ENCODE measurements at places on chromosomes 16 and 17.

GRCh38 chr17:3974138-3974687 lies 10.0 kb upstream of the ATP2A3 start:
- no peak for DNase-seq

- no peak for DNase-seq
Observed at GRCh38 chr17:72336026-72336803, 215.4 kb downstream of the SOX9 start.

DNA sequence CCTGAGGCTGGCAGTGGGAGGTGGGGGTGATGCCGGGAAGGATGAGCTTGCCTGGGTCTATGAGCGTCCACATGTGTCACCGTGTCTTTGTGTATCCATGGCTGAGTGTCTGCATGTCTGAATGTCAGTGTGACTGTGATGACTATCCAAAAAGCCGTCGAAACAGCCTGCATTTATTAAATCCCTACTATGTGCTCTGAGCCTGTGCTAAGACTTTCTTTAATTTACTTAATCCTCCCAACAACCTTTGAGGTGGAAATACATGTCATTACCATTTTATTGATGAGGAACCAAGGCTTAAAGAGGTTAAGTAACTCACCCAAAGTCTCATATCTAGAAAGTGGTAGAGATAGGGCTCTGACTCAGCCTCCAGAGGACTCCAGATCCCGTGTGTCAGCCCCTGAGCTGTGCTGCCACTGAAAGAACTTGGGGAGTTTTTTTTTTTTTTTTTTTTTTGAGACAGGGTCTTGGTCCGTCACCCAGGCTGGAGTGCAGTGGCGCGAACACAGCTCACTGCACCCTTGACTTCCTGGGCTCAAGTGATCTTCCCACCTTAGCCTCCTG lies 20.0 kb downstream of the ARHGAP23 start:
- DNase-seq = no peak

- no peak for DNase-seq
Observed at GRCh38 chr17:78875363-78876093, 27.5 kb downstream of the CEP295NL start.

- DNase-seq = no peak
Observed at GRCh38 chr17:9644910-9645751, at the start of gene USP43. TSS of gene USP43 (plus strand) at chr17:9645517. CDS start at chr17:9645633, 116 bp downstream.

DNA sequence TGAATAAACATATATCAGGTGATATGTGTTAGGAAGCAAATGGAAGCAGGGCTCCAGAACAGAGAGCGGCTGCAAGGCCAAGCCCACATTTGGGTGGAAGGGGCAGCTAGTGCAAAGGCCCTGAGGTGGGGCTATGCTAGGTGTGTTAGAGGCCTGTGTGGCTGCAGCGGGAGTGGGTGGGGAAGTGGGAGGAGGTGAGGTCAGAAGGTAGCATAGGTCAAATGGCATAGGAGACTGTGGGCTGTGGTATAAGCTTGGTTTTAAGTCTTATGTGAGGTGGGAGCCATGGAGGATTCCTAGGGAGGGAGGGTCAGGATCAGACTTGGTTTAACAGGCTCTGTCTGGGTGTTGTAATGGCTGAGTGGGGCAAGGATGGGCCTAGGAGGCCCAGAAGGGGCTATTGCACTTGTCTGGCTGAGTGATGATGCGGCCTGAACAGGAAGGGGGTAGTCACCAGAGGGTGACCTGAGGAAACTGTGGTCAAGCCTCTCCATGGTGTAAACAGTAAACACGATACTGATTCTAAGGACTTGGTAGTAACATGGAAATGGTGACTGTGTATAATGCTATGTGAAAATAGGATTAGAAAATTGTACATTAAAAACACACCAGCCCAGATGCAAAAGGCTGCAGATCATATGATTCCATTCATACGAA lies 31.1 kb downstream of the RAI1 start:
- no peak for DNase-seq

- DNase-seq = no peak
Observed at GRCh38 chr17:7484919-7485377, 782 bp downstream of the POLR2A start.

GRCh38 chr17:31328160-31328535 lies 6.7 kb upstream of the EVI2A start:
- no peak for DNase-seq

All from heart left ventricle (tissue), 16 donors.